ENCODE measurements at places on chromosomes 2 and 18.

DNA sequence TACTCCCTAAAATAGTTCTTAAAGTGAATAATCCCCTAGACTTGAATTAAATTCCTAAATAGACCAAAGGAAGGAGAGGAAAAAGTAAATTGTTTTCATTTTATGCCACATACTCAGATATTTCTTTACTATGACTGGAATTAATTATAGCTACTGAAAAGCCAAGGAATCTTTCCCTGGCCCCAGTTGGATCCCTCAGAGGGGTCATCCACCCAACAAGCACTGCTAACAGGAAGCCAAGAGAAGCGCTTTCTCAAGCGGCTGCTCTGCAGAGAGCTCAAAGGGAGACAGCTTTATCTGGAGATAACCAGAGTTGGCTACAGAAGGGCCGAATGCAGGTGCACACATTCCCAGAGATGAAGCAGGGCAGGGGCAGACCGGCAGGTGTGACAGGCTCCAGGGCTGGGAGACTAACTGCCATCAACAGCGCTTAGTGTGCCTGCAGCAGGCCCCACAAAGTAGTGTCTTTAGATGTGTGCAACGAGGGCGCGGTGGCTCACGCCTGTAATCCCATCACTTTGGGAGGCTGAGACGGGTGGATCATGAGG lies 51.1 kb downstream of the POLR1A start:
- DNase-seq: no peak

- DNase-seq: no peak
Observed at GRCh38 chr18:36901277-36901701, 72.4 kb downstream of the KIAA1328 start.

DNA sequence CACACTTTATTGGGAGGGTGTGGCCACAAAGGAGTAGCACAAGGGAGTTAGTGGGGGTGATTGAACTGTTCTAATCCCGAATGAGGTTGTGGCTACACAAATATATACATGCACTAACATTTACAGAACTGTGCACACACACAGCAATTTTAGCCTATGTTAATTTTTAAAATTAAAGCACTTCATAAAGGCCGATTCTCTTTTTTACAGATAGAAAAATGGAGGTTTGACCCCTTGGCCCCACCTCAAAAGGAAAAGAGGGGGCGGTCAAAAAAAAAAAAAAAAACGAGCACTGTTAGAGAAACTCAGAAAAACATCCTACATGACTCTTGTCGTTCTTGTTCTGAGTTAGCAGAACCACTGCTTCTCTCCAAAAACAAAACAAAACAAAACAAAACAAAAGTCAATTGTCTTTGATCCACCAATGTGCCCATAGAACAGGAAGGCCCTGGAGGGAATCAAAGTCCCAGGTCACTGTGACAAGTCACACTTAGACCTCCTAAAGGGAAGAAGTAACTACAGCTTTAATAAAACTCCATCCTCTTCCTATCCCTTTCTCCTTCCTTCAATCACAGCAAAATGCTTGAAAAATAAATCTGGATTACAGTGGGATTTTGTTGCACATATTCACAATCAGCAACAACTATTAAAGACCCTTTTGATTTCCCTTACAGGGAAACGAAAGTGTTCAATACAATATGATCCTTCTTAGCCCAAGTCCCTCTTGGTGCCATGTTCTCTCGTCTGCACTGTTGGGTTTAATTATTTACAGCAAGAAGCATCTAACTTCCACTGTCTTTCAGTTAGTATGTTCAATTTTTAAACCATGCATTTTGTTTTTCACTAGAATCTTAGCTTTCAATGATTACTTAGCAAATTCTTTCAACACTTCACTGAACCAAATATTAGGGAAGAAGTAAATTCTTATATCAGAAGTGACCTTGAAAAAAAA lies 16.6 kb downstream of the LRP2 start:
- peak; percentile 37 for DNase-seq

GRCh38 chr18:52903857-52904256 lies 563.9 kb downstream of the DCC start:
- DNase-seq: peak; percentile 36

DNA sequence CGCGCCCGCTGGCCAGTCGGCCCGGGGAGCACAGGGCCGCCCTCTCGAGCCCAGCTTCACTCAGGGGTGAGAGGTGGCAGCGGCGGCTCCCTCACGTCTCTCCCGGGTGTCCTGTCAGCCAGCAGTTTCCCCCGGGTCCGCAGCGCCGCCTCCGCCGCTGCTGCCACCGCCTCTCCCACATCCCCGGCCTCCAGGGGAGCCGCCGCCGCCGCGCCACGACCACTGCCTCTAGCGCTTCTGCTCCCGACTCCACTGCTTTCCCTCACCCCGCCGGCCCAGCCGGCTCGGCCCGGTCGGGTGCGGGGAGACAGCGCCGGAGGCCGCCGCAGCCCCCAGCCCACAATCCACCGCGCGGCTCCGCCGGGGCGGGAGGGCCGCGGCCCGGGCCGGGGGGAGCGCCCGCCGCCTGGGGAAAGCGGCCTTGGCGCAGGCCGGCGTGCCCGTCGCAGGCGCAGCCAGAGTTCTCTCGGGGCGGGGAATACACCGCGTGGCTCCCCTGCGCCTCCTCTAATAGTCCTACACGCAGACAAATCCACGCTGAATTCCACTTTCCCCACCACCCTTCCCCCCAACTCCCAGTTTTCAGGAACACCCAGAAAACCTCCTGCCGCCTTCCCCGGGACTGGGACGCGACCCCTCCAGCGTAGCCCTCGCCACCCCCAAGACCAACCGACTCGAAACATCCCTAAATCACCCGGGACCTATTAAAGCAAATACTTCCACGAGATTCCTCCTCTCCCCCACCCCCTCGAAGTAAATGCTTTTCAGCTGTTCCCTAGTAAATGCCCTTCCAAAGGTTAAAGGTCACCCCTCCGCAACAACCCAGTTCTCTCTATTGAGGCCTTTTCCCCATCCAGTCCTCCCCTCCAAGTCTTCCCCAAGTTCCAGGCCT lies at the start of gene VPS54:
VPS54 (minus strand) TSS at position 346 of the 892 bp plus-strand sequence. CDS start 35,429 bp downstream, outside the sequence.
- DNase-seq: no peak

- DNase-seq: no peak
Observed at GRCh38 chr18:36672437-36673344, 156.1 kb downstream of the TPGS2 start.

DNA sequence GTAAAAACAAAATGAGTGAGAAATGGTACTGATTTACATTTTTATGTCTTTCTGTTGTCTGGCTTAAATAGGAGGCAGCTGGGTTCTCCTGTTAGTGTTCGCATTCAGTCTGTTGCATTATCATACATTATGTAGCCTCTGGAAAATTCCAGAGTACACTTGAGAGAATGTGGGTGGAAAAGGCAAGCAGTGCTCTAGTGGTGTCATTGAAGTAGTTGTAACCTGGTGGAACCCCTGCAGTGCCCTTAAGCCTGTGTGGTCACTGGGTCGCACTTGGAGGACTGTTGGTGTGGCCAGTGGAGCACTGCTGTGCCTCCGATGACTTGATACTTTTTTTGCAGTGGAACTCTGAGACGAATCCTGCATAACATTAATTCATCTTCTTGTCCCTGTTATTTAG lies 52.4 kb downstream of the USP14 start:
- DNase-seq: no peak

- DNase-seq: no peak
Observed at GRCh38 chr2:123912171-123912570, 112.9 kb upstream of the CNTNAP5 start.

DNA sequence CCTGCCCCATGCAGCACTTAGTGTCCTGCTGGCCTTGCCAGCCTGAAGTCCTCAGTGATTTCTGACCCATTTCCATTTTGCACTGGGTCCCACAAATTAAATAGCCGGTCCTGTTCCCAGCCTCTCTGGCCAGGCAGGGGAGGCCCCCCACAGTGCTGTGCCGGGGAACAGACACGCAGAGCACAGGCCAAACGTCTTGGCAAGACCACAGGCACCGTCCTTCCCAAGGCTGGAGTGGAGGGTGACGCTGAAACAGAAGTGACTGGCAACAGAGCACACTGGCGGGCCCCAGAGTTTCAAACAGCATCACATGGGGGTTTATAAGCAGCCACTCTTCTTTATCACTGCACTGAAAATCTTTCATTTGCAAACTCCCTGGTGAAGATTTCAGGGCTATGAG lies 52.2 kb downstream of the EDAR start:
- DNase-seq: no peak

GRCh38 chr2:219433666-219434467 lies 776 bp upstream of the SPEG start:
- no peak for DNase-seq

GRCh38 chr2:69807821-69808540 lies 21.5 kb upstream of the GMCL1 start:
- DNase-seq: no peak

- DNase-seq: no peak
Observed at GRCh38 chr2:118349365-118349764, 261.1 kb downstream of the INSIG2 start.

DNA sequence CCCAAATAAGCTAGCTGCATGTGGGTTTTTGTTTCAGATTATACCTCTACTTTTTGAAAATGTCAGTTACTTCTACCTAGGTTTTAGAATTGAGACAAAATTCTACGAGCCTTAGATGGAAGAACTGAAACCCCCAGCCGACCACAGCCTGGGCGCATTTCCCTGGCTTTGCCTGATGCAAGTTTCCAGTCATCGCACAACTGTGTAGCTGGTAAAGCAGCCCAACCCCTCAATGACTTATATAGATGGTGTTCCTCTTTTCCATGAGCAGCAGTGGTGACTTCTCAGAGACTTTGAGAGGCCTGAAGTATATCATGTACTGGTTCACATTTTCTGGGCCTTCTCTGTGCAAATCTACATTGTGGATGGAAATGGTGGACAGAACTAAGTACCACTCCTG lies 515.4 kb upstream of the RAB6C start:
- no peak for DNase-seq

- DNase-seq: no peak
Observed at GRCh38 chr2:88757025-88757424, 65.6 kb downstream of the RPIA start.

- DNase-seq: no peak
Observed at GRCh38 chr2:125942585-125943424, 713.2 kb upstream of the GYPC start.

GRCh38 chr18:51561821-51562220 lies 364.3 kb upstream of the MEX3C start:
- DNase-seq: peak; percentile 39

GRCh38 chr18:46660957-46661749 lies 4.1 kb upstream of the LOXHD1 start:
- no peak for DNase-seq

DNA sequence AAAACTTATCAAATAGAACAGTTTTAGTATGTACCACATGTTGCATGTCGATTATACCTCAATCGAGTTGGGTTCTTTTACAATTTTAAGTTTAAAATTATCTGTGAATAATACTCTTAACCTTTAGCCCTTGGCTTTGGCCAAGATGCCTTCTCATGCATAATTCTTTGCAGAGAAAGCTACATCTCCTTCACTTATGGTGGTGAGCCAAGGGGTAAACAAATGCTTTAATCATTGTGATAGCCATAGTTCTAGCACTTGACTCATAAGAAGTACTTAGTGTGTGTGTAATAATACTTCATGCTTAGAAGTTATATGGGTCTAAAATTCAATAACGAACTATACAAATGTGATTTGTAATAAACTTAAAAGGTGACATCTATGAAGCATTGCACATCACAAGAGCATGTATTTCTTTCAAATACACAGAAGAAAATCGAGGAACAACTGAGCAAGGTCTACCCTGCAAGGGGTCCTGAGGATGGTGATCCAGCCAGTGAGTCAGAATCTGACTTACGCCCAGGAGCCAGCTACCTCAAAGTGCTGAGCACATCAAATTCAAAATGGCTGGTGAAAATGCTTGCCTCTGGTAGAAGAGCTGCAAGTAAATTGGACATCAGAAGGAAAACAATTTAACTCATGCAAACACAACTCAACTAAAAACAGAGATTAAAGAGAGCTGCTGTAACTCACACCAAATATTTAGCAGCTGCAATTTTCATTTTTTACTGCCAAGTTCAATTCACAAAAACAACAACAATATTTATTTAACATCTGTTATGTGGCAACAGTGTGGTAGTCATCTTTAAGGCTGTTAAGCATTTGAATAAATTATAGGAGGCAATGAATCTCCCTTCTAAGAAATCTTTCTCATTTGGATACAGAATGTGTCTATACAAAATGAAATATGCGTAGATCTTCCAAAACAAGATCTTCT lies 23.8 kb upstream of the TTC39C start:
- no peak for DNase-seq

GRCh38 chr2:150320608-150321007 lies 166.9 kb downstream of the RND3 start:
- no peak for DNase-seq

GRCh38 chr2:202007983-202008354 lies 25.7 kb upstream of the FZD7 start:
- no peak for DNase-seq

GRCh38 chr18:65659912-65660311 lies 90.9 kb upstream of the CDH7 start:
- DNase-seq: no peak

GRCh38 chr2:84970868-84971509 lies at the start of gene KCMF1:
Gene KCMF1, plus strand, starts transcription at chr2:84971161. Its CDS starts 291 bp downstream, at chr2:84971452.
- peak; percentile 44 for DNase-seq

DNA sequence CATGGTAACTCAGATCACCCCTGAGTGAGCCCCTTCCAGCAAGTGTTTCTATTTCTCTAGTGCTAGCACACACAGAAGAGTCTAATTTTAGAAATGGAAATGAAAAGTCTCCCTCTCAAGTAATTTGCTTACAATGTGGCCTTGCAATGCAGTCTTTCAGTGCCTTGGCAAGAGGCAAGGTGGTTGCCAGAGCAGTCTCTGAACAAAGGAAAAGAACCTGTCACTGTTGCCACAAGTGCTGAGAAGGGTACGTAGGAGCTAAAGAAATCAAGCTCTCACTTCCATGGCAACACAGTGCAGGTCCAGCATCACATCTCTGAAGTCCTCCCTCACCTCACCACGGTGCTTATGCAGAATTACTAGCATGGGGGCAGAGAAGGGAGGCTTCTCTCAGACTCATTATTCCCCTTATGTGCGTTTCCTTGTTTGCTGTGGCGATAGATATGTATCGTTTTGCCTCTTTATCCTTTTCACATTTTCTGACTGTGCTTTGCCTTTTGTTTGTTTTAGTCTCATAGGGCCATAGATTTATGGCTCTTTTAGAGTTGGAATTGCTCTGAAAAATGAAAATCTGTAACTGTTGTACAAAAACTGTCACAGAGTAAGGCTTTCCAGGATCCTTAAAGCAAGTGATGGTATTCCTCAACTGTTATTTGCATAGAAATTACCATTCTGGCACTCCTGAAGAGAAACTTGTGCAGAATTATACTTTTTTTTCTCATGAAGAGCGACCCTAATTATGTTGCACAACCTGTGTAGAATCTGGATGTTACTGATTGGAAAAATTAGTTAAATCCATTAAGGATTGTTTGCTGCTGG lies 164.8 kb downstream of the CCDC85A start:
- no peak for DNase-seq

- DNase-seq: no peak
Observed at GRCh38 chr18:23183411-23184150, 48.3 kb downstream of the CABLES1 start.

GRCh38 chr2:191148281-191148680 lies 2.5 kb downstream of the STAT4 start:
- no peak for DNase-seq

DNA sequence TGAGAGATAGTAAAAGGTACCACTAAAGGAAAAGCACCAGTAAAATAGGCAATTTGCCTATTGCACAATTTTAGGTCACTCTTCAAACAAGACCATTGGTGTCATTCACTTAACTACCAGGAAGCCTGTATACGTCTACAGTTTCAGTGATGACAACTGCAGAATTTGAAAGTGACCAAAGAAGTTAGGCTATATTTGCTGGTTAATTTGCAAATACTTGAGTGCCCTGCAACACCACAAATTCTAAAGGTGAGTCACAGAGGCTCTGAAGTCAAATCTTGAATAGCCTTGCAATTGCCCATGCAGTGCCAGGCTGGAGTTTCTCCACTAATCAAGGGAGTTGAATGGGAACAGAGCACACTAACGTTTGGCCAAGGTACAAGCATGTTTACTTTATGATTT lies 128.7 kb upstream of the CCDC68 start:
- no peak for DNase-seq

Data from kidney glomerular epithelial cell (primary cell).